ENCODE measurements at places on chromosomes 1 and 21.

DNA sequence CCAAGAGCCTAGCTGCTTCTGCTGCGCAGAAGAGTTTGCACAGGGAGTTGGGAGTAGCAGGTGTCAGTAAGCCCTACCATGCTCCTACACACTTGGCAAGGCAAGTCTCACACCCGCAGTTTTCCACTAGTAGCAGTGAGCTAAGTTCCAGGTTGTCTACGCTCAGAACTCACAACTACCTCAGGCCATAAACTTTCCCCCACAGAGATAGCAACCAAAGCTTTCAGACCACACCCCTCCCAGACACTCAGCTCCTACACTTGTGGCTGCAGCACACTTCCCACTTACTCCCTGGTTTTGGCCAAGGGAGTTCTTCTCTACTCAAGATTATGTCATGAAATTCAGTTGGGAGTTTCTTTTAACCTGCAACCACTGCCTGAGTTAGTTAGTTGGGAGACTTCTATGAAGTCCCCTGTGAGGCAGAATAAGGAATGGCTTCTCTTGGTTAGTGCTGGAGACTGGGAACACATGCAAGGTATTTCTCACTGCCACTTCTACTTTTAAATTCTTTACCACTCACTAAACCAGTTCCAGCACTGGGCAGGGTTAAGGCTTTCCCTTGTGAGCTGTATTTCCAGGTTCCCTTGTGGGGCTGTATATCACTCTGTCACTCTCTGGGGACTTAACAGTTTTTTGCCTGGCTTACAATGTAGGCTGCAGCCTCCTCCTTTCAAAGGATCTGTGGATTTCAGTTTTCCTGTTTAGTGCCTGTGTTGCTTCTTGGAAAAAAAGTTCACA is 18.3 kb upstream of the MAB21L3 start:
- no peaks in the 10 kb centered on the region for H3K27me3 ChIP-seq
- no peaks in the 10 kb centered on the region for H3K4me1 ChIP-seq
- H3K4me3 ChIP-seq: no peak overlapping the region
- H3K36me3 ChIP-seq: no peaks in the 10 kb centered on the region

GRCh38 chr1:84833194-84833593 is 59.8 kb downstream of the LPAR3 start:
- H3K4me3 ChIP-seq: no peak overlapping the region
- no peak for DNase-seq
- H3K27me3 ChIP-seq: peaks cover 1% of the 10 kb centered on the region
- no peaks in the 10 kb centered on the region for H3K4me1 ChIP-seq
- H3K36me3 ChIP-seq: no peaks in the 10 kb centered on the region

GRCh38 chr21:19731251-19731650 is 1267.0 kb upstream of the NCAM2 start:
- H3K27ac ChIP-seq: no peak overlapping the region
- no peaks in the 10 kb centered on the region for H3K27me3 ChIP-seq
- no peak for DNase-seq

DNA sequence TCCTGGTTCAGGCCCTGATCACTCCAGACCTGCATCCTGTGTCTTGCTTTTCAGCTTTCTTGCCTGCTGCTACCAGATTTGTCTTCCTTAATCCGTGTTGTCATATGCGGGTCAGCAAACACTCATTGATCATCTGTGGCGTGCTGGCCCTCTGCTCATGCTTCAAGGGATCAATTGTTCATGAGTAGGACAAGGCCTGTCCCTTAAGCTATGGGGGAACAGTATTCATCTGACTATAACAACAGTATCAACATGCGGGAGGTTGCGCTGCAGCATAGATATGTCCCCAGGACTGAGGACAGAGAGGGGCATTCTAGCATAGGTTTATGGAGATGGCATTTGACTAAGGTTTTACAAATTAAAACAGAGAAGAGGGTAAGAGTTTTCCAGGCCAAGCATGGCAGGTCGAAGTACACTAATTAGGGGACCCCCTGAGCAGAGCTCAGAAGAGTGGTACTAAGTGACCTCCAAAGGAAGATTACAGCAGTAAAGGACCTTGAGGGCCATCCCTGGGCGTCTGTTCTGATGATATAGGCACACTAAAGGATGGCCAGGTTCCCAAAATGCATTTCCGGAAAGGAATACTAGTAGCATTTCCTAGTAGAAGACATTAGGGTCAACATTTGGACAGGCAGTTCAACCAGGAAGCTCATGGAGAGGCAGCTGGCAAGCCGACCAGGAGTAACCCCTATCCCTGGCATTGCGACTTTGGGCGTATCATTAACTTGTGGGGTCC is 811 bp upstream of the ZNF672 start:
- DNase-seq: no peak

DNA sequence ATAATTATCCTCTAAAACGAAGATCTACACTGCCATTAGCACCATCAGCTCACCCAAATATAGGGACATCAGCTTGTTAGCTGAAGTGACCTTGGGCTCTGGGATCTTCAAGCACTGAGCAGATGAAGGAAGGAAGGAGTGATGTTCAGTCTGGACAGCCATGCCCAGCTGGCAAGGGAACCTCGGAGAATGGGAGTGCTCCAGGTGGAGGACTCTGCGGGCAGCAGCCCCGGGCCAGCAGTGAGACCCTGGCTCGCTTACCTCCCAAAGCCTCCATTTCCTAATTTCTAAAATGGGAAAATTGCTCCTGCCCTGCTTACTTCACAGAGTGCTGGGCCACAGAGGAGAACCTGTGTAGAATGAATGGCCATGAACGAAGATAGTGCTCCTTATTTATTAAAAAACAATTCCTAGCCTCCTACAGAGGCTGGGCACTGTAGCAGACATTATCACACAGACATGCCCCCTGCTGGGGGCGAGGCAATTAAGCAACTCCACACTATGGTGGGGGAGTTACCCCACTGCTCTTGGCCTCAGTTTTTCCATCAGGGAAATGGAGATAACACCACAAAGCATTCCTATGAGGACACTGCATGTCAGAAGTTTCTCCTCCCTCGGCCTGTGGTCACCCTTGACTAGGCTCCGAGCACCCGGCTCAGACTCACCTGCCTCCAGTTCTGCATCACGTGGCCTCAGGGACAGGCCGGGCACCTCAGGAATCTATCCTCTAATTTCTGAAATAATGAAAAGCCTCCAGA is 117.6 kb downstream of the KCNN3 start:
- H3K4me3 ChIP-seq: no peak overlapping the region
- no peak for DNase-seq
- no peak overlapping the region for H3K27ac ChIP-seq
- H3K4me1 ChIP-seq: peaks cover 7% of the 10 kb centered on the region
- H3K36me3 ChIP-seq: no peaks in the 10 kb centered on the region

- H3K36me3 ChIP-seq: no peaks in the 10 kb centered on the region
- peaks cover 13% of the 10 kb centered on the region for H3K4me1 ChIP-seq
- peaks cover 51% of the 10 kb centered on the region for H3K27me3 ChIP-seq
- H3K4me3 ChIP-seq: no peak overlapping the region
Observed at GRCh38 chr1:37763791-37764413, 1.0 kb downstream of the EPHA10 start.

DNA sequence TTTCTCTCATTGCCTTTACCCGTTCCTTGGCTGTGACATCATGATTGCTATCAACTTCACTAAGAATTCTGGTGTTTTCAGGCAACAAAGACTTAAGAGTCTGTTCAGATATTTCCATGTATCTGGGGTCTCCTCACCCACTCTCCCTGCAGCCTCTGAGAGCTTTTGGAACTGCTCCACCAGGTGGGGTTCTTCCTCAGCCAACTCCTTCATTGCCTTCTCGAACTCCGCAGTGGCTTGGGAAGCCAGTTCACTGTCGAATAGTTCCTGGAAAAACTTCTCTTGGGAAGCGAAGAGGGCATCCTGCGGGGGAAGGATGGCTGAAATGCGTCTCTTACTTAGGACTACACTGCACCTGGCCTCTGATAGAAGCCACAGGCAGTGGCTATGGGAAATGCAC is 2.1 kb downstream of the PEX19 start:
- peaks cover 25% of the 10 kb centered on the region for H3K36me3 ChIP-seq
- DNase-seq: no peak
- H3K4me3 ChIP-seq: no peak overlapping the region
- no peak overlapping the region for H3K27ac ChIP-seq
- peaks cover 5% of the 10 kb centered on the region for H3K4me1 ChIP-seq
- H3K27me3 ChIP-seq: no peaks in the 10 kb centered on the region

- H3K36me3 ChIP-seq: no peaks in the 10 kb centered on the region
- H3K27ac ChIP-seq: no peak overlapping the region
- H3K4me1 ChIP-seq: peaks cover 7% of the 10 kb centered on the region
Observed at GRCh38 chr1:166170075-166170474, 3.3 kb upstream of the FAM78B start.

DNA sequence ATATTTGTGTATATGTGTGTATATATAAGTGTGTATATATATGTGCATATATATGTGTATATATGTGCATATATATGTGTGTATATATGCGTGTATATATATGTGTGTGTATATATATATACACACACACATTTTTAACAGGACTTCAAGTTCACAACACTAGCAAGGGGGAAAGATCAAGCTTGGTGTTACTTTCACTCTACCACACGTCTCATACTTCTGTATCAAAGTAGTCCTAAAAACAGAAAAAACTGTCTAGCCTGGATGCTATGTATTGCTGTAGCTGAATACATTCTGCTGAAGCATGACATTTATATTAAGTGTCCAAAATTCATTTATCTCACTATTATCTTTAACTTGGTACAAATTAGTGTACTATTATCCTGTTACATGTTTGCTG is 17.9 kb upstream of the ATP6V1G3 start:
- DNase-seq: no peak
- no peak overlapping the region for H3K27ac ChIP-seq
- no peaks in the 10 kb centered on the region for H3K27me3 ChIP-seq
- no peak overlapping the region for H3K4me3 ChIP-seq
- no peaks in the 10 kb centered on the region for H3K4me1 ChIP-seq

- 0 out of 2 replicates have a peak overlapping the region, but pooled peaks have one; percentile 26 for H3K4me3 ChIP-seq
- DNase-seq: no peak
- H3K27me3 ChIP-seq: no peaks in the 10 kb centered on the region
- H3K36me3 ChIP-seq: no peaks in the 10 kb centered on the region
- H3K4me1 ChIP-seq: peaks cover 3% of the 10 kb centered on the region
Observed at GRCh38 chr21:16587681-16588375, 858.0 kb downstream of the USP25 start.

- no peaks in the 10 kb centered on the region for H3K27me3 ChIP-seq
- H3K27ac ChIP-seq: no peak overlapping the region
- H3K4me3 ChIP-seq: no peak overlapping the region
- H3K36me3 ChIP-seq: peaks cover 15% of the 10 kb centered on the region
Observed at GRCh38 chr1:116944613-116945012, 34.9 kb downstream of the PTGFRN start.

DNA sequence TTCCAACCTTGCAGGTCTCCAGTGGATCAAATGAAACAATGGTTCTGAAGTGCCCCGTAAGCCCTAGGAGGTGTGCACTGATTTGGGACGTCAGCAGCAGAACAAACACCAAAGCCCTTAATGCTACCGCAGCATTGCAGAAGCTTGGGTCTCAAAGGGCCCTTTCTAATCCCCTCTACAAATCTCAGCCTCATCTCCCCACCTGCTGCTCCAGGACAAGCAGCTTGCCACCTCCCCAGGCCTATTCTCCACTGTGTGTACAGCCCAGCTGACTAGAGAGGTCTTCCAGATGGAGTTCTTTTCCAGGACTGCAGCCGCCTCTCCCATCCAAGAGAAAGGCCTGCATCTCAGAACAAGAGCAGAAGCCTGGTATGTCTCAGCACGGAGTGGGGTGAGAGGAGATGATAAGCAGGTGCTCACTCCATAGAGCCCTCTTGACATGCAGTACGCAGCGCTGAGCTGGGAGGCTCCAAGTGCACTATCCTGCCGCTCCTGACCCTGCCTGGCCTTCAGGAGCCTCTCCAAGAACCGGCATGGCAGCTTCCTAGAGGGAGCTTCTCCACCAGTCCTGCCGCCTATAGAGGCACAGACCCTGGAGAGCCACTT is 46.3 kb downstream of the MRPL37 start:
- H3K4me3 ChIP-seq: no peak overlapping the region
- no peaks in the 10 kb centered on the region for H3K4me1 ChIP-seq
- no peak overlapping the region for H3K27ac ChIP-seq
- no peak for DNase-seq
- H3K36me3 ChIP-seq: peaks cover 22% of the 10 kb centered on the region

GRCh38 chr1:182785181-182785580 is 4.4 kb upstream of the NPL start:
- no peak for DNase-seq
- H3K27me3 ChIP-seq: peaks cover 21% of the 10 kb centered on the region
- H3K36me3 ChIP-seq: no peaks in the 10 kb centered on the region
- no peak overlapping the region for H3K4me3 ChIP-seq

- no peaks in the 10 kb centered on the region for H3K36me3 ChIP-seq
- no peak overlapping the region for H3K4me3 ChIP-seq
- H3K4me1 ChIP-seq: no peaks in the 10 kb centered on the region
- no peak overlapping the region for H3K27ac ChIP-seq
Observed at GRCh38 chr1:6724517-6725141, 23.0 kb upstream of the DNAJC11 start.

DNA sequence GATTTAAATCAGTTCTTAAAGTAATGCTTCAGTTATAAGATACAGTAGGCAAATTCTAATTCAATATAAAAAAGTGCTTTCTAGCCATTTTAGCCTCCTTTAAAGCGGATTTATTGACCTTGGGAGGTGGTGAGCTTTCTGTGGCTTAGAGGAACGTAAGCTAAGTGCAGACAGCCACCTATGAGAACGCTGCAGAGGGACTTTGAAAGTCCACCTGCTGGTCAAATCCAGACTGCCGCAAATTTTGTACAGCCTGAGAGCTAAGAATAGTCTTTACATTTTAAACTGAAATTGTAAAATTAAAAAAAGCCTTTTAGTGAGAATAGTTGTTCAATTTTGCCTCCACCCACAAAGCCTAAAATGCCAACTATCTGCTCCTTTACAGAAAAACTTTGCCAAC is 67.0 kb upstream of the SSX2IP start:
- H3K27me3 ChIP-seq: no peaks in the 10 kb centered on the region
- H3K27ac ChIP-seq: no peak overlapping the region
- DNase-seq: no peak
- peak overlapping the region; percentile 12 for H3K4me3 ChIP-seq
- H3K36me3 ChIP-seq: no peaks in the 10 kb centered on the region

DNA sequence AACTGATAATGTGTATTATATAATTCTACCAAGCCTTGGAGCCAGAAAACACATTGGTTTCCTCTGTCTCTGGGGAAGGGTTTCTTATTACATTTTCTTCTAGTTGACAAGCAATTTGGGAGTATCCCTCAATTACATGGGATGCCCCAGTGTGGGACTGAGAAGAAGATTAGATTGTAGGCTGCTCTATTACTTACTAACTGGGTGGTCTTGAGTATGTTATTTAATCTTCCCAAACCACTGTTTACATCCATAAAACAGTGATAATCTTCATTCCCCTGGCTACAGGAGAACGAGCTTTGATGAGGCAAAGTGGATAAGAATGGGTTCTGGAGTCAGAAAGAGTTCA is 105.8 kb downstream of the TSEN15 start:
- no peaks in the 10 kb centered on the region for H3K36me3 ChIP-seq
- no peaks in the 10 kb centered on the region for H3K27me3 ChIP-seq
- H3K27ac ChIP-seq: no peak overlapping the region
- no peak for DNase-seq
- no peak overlapping the region for H3K4me3 ChIP-seq

DNA sequence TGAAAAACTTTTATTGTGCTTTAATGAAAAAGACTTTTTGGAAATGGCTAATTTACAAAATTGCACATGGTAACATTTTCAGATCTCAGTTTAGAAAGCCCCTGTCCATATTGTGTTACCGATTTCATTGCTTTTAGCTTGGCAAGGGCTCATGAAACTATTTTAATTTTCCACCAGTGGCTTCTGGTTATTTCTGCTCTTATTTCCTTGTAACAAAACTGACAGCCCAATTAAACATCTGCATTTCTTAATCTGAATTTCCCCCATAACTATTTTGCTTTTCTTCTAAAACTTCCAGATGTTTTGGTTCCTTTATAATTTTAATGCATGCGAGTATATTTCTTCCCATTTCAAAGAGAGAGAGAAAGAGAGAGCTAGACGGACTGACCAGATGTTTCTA is 264.8 kb downstream of the PTPRC start:
- no peak for DNase-seq
- no peak overlapping the region for H3K27ac ChIP-seq
- H3K4me1 ChIP-seq: peaks cover 6% of the 10 kb centered on the region
- H3K4me3 ChIP-seq: no peak overlapping the region
- H3K27me3 ChIP-seq: no peaks in the 10 kb centered on the region

Data from H1 (cell line).